ENCODE measurements at places on chromosomes 7 and 10.

- DNase-seq, result no peak
These were observed 121.6 kb downstream of the REEP3 start for GRCh38 chr10:63642808-63643207.

GRCh38 chr7:134954197-134955082 is 31.9 kb upstream of the AGBL3 start:
- no peak for DNase-seq

DNA sequence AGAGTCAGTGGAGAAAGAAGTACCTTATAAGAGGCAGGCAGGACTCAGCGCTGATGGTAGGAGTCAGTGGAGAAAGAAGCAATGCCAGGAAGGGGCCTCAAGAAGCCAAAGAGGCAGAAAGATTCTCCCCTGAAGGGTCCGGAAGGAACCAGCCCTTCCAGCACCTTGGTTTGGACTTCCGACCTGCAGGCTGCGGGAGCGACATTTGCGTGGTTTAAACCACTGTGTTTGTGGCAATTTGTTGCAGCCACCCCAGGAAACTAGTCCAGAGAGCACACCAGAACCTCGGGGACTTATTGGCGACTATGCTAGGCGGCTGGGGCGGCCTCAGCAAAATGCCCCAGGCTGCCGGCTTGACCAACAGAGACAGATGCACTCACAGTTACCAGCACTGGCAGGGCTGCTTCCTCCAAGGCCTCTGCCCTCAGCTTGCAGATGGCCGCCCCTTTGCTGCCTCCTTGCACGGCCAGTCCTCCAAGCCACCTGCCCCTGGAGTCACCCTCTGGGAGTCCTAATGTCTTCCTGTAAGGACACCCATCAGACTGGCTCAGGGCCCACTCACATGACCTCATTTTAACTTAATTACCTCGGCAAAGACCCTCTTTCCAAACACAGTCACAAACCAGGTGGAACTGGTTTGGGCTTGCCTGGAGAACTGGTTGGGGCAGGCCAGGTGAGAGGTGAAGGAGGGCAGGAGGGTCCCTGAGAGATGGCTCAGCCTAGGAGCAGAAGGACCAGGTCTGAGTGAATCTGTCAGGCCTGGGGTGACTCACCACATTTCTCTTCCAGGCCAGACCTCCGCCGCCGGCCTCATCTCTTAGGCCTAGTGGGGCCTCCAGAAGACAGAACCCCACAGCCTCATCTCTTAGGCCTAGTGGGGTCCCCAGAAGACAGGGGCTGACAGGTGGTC is 26.1 kb downstream of the CALML3 start:
- DNase-seq, result no peak

- DNase-seq, result no peak
These were observed 200.8 kb upstream of the PFKP start for GRCh38 chr10:2866569-2866968.

DNA sequence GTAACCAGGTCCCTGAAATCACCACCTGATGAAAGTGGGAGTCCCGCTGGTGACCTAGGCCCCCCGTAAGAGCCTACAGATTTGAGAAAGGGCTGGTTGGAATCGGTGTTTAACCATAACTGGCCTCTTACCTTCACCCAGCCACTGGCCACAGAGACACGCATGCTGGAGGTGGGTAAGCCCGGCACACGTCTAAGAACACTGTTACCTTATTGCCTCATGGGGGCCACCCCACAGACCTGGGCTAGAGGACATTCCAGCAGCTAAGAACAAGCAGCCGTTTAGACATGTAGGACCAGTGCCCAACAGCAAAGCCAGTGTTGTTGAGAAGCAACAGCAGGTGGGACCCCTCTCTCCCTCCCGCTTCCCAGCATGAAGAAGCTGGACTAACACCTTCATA is 2.5 kb upstream of the GDF2 start:
- no peak for DNase-seq

GRCh38 chr7:151087245-151088018 is 1.2 kb downstream of the AGAP3 start:
- DNase-seq, result no peak

- no peak for DNase-seq
These were observed 7.4 kb downstream of the SORCS1 start for GRCh38 chr10:107157071-107157470.

DNA sequence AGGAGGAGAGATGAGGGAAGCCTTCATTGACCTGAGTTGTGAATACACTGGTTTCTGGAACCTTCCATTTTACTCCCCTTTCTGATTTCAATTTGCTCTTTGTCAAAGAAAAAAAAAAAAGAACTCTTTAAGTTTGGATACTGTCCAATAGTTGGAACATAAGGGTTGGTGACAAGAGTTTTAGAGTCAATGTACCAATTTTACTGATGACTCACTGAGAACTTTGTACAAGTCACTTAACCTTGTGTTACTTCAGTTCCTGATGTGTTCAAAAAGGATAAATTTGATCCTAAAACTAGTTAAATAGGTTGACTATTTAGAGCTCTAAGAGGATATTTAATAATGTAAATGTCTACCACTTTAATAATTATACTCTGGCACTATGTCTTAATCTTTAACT is 4.1 kb upstream of the CDK14 start:
- DNase-seq, result no peak
